ENCODE measurements at places on chromosomes 3 and 15.

DNA sequence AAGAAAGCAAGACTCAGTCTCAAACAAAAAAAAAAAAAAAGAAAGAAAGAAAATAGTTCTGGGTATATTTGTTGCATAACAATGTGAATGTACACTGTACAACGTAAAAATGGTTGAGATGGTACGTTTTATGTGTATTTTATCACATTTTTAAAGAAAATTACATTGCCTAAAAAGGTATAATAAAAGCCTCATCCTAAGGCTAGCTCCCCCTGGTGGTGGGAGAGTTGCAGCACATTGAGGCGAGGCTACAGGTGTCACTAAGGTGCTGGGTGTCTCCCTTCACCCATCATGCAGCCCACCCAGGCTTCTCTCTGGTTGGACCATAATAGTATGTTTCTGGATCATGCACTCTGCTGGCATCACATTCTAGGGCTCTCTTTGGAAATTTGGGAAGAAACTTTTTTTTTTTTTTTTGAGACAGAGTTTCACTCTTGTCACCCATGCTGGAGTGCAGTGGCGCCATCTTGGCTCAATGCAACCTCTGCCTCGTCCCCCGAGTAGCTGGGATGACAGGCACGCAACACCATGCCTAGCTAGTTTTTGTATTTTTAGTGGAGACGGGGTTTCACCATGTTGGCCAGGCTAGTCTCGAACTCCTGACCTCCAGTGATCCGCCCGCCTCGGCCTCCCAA, 12.4 kb upstream of the RAB11A start:
- no peak for DNase-seq

GRCh38 chr15:68206711-68207151, 1.6 kb upstream of the CALML4 start:
- no peak for DNase-seq

DNA sequence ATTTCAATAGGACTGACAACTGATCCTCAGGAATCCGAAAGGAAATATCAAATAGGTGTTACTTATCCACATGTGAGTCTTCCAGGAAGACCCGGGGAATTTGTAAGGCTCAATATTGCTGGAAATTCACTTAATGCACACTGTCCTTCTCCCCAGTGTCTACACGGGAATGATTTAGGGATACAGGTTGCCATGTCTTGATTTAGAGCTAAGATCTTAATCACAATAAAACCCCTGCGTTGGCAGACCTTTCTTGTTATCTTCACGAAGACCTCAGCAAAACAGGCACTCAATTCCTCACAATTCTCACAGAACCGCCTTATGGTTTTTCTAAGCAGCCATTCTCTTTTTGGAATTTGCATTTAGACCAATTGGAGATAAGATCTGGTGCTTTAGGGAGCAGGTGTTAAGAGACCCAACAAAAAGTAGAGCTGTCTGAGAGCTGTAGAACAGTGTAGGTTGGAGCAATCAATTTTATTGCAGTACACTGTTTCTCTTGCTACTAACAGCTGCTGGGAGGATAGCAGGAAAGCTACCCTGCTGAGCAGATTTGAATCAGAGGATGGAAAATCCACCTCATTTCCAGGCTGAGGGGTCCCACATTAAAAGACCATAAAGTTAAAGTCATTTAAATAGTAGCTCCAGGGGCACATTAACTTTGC, 925.7 kb downstream of the EPHA3 start:
- no peak for DNase-seq

DNA sequence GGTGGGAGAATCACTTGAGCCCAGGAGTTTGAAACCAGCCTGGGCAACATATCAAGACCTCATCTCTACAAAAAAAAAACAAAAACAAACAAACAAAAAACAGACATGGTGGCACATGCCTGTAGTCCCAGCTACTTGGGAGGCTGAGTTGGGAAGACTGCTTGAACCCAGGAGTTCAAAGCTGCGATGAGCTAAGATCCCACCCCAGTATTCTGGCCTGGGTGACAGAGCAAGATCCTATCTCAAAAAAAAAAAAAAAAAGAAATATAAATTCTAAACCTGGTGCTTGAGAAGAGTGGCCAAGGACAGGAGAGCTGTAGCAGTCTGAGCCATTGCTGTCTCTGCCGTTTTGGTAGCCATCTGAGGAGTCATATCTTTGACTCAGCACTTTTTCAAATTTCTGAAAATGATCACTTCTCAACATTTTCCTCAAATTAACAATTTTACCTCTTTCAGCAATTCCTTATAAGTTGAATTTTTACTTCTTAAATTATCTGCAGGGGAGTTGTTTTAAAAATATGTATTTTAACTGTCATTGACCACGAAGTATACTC, 3.6 kb upstream of the DENND4A start:
- DNase-seq, result no peak

DNA sequence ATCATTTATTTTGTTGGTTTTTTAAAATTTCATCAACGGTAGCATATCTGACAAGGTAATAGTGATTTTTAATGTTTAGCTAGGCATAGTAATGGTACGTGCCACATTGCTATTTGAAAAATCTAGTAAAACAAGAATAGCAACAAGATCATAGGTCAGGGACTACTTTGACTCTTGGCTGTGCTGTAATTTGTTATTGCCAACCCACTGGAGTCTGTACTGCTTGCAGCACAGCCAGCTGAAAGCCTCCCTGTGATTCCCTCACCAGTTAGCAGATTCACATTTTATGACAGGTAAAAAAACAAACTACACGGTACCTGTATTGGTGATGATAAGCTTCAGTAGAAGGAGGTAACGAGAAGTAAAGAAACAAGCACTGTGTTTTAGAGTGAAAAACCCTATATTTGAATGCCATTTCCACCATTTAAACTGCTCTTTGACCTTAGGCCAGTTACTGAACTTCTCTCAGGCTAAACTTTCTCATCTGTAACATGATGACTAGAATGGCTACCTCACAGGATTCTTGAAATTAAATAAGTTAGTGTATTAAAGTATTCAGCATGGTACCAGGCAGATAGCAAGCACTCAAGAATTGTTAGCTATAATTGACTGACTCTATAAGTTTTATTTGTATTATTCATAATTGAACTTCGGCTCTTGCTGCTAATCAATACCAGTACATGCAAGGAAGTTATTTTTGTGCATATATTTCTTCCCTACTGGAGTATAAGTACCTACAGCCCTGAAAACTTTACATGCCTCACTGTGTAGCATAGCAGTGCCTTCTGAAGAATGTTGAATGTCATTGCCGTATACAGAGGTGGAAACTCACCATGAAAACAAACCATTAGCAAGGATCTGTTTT, 16.1 kb downstream of the FILIP1L start:
- no peak for DNase-seq

DNA sequence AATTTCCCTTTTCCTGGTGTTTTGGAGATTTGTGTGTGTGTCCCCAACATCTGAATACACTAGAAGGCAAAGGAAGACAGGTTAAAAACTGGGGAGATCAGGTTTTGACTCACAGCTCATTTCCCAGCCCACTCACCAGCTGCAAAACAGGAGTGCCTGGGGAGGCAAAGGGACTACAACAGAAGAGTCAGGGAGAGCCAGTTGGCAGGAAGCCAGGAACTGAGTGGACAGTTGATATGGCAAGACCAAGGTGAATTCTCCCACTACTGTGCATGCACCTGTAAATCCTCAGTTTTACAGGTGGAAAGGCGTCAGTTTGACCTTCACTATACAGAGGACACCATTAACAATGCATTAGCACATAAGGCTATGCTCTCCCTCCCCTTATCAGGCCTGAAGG, 901.5 kb upstream of the SEMA6D start:
- DNase-seq, result peak; percentile 53

GRCh38 chr15:53397041-53397616, 362.3 kb downstream of the WDR72 start:
- DNase-seq, result no peak

- no peak for DNase-seq
These were observed 10.2 kb upstream of the ADIPOQ start for GRCh38 chr3:186832276-186832675.

- no peak for DNase-seq
These were observed 129.0 kb downstream of the BBX start for GRCh38 chr3:107651782-107652181.

DNA sequence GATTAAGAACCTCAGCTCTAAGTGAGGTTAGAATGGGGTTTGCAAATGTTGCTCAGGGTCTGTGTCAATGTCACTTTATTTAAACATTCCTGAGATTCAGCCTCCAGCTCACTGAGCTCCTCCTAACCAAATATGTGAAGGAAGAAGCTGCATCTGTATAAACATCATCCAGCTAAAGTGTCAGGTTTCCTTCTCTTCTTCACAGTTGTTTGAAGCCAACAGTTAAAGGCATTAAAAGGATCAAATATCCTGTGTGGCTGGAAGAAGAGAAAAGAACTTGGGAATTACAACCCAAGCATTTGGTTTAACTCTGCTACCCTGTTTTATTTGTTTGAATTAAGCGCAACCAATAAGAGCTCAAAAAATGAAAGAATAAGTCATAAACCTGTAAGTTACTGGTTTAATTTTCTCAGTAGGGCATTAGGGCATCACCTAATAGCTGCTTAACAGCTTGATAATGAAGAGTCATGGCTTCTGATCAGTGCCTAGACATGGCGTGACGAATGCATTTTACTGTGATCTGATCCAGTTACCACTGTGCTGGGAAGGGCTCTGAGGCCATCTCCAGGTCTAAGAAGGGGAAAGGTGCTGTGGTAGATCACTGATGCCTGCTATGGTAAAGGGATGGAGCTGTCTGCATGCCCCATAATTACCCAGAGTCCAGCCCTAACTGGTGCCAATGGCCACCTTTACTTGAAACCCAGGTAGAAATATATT, 165.7 kb upstream of the TSC22D2 start:
- DNase-seq, result no peak

DNA sequence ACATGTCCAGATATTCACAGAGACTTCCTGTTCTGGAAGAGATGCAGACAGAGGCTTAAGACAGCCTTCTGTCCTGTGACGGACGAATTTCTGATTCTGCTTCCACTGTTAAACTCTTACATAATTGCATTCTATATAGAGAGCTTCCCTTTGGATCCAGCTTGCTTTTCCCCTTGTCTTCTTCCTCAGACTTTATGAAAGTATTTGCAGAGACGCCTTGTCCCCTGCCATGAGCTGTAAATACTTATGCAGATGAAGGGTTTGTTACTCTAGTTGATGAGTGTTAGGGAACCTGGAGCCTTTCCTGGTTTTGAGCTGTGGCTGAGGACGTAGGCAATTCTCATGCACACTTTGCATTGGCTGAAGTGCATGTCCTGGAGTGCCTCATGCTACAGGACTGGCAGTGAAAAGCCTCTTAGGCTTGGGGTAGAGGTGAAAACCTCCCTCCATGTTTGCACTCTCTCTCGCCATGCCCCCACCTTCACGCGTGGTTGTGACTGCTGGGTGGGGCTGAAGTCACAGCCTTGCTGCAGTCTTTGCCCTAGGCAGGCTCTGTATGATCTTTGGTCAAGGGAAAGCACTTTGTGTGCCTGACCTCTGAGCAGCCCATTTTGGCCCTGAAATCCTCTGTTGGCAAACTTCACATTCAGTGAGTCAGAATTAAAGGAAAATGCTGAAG, 286.6 kb downstream of the PTPRG start:
- DNase-seq, result peak; percentile 48

- DNase-seq, result no peak
These were observed 23.8 kb downstream of the EFCAB12 start for GRCh38 chr3:129404610-129405009.

DNA sequence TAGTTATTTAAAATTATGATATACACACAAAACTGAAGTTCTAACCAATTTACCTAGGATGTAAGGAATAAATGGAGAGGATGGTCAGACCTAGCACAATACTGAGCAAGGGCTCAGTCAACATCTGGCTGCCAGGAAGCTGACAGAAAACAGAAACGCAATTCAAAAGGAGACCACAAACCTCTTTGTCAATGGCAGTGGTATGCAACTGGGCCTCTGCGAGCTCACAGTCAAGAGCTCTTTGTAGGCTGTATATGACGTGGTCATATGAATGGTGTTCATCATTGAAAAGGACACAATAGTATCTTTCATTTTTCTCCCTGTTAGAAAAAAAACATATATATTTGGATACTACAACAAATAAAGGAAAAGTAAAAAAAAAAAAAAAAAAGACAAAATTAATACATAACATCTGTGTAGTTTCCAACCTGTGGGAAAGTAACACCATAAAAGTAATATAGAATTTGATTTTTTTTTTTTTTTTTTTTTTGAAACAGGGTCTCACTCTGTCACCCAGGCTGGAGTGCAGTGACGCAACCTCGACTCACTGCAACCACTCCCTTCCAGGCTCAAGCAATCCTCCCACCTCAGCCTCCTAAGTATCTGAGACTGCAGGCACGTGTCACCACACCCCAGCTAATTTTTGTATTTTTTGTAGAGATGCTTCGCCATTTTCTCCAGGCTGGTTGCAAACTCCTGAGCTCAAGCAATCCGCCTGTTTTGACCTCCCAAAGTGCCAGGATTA, 37.9 kb downstream of the UBR1 start:
- DNase-seq, result no peak

DNA sequence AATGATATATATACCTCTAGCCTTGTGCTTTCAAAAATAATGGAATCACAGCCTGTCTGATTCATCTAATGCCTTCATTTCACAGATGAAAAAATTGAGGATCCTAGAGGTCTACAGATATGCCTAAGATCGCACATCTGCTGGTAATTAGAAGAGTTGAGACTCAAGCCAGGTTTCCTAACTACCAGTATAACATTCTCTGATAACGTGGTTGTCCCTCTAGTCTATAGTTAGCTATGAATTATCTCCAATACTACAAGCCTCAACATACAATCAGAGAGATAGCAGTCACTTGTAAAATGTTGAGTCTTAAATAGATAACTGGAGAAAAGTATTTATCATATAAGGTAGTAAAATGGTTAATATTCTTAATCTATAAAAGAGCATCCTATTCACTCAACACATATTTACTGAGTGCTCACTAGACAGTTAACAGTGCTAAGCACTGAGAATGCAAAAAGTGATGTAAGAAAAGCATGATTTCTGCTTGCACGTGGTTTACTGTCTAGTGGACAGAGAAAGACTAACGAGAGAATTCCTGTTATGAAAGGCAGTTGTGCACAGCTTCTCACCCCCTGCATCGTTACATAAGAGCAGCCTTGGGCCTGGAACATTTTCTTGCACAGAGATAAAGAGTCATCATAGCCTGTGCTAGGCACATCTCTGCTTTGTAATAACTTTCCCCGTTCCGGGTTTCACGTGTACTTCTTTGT, 4.9 kb upstream of the ENTPD3 start:
- DNase-seq, result no peak

DNA sequence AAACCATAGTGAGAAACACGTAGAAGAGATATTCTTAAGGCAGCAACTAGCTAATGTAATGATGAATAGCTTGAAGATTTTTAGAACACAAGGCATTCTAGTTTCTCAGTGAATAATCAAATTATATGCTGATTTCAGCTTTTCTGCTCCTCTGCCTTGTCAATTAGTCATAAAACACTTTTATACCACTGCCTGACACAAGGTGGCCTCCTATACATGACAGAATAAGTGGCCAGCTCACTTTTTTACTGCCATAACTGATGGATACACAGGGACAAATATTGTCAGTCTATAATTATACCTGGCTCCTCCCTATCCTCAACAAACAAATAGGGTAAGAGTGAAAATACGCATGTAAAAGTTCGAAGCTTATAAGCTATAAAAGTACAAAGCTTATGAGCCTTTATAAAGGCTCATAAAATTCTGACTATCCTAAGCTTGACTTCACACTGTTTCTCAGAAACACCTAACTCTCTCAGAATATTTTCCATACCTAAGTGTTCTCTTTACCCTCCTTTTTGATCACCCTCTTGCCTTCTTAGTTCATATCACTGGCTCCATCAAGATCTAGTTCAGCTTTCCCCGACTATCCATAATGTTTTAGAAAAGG, 81.6 kb downstream of the HERC1 start:
- peak; percentile 5 for DNase-seq
